ENCODE measurements at places on chromosomes 11 and 22.

DNA sequence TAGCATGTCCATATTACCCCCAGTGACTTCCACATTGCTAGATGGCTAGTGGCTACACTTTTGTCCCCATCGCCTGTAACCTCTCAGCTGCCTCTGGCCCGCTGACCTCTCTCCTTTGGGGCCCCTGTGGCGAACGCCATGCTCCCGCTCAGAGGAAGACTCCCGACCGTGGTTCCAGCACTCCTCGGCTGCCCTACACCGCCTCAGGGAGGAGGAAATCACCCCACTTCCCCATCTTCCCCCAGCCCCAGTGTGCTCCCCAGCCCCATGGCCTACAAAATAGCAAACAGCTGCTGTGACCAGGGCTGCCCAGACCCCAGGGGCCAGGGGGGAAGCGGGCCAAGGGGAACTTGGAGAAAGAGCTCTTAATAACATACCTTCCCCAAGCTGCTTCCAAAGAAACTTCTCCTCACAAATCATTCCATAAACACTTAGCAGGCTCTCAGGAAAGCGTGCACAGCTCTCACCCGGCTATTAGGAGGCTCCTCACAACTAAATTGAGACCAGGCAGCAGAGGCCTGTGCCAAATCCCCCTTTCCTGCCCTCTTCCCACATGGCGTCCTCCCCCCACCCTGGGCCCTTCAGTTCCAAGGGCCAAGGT lies 63.5 kb upstream of the WNT11 start:
- DNase-seq, result no peak

- no peak for DNase-seq
Observed at GRCh38 chr11:27976262-27976661, 131.7 kb downstream of the KIF18A start.

GRCh38 chr22:41991111-41991510 lies 7.5 kb upstream of the WBP2NL start:
- DNase-seq, result no peak

DNA sequence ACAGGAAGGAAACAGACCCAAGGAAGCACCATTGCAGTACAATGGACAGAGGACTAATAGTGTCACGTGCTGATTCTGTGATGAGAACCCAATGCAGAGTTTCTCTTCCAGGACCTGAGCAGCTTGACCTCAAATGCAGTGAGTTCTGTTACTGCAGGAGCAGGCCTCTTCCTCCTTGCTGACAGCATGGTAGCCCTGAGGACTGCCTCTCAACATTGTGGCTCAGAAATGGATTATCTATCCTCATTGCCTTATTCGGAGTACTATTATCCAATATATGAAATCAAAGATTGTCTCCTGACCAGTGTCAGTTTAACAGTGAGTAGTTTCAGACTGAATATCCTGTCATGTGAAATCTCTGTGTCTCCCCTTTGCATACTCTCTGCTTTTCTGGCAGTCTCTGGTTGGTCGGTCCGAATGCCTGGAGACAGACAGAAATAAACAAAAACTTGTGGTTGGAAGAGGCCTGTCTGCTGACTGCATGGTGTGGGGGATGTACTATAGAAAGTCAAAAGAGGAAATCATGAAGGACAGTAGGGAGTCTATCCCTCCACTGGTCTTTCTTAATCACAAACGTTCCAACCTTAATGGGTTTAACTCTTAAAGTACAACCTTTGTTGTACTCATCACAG lies 6.9 kb upstream of the MS4A14 start:
- peak; percentile 44 for DNase-seq
